ENCODE measurements at places on chromosomes 16 and 17. TPM values are rescaled to one million over a fixed set of nuclear protein-coding genes. Genes with fewer than 3 reads are reported as not detected.

Gene OR1F1
- total RNA-seq = not detected

Gene CRHR1
- total RNA-seq = 0.30 TPM

Gene KRTAP9-2
- not detected for total RNA-seq

Gene ABCC6
- total RNA-seq = 0.81 TPM

Gene EPOP
- total RNA-seq = 0.93 TPM

Gene FBXO39
- total RNA-seq = not detected

Gene KRT12
- total RNA-seq = not detected

Gene CCL14
- 5.6 TPM for total RNA-seq

- no peak for DNase-seq
Observed at GRCh38 chr16:70161350-70161749, 12.2 kb upstream of the CLEC18C start.

DNA sequence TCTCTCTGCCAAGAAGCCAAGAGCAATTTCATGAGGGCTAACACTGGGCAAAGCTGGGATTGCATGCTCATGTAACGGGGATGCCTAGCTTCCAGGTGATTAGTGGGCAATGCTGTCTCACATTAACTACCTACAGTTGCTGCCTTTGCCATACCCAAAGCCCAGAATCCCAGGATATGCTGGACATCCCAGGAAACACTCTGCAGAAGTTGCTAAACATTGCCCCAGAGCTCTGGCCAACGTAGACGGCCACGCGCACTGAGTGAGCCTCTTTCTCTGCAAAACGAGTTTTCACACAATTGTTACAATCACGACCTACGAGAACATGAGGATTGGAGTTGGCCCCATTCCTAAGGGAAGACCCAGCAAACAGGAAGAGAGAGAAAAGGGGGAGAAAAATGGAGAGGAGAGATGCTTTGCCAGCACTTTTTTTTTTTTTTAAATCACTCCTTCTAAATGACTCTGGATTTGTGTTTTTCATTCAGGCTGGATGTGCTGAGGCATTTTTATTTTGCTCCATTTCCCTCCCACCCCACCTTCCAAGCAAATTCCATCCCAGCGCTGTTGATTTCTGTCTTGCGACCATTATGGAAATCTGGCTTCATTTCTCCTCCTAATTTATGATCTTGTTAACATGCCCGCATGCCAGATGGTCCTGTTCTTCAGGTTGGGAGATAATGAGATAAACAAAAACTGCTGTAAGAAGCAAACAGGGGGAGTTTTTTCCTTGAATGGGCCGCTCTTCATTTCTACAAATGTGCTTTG, 112.8 kb upstream of the DNAH9 start:
- no peak for DNase-seq

DNA sequence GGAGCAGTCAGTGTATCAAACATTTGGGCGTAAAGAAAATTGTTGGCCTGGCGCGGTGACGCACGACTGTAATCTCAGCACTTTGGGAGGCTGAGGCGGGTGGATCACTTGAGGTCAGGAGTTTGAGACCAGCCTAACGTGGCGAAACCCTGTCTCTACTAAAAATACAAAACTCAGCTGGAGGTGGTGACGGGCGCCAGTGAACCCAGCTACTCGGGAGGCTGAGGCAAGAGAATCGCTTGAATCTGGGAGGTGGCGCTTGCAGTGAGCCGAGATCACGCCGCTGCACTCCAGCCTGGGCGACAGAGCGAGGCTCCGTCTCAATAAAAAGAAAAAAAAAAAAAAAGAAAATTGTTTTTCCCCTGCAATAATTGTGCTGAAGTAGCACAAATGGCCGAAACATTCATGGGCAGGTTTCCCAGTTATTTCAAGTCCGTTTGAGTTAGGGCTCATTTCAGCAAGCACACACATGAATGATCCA, 1.4 kb downstream of the GCSH start:
- no peak for DNase-seq

DNA sequence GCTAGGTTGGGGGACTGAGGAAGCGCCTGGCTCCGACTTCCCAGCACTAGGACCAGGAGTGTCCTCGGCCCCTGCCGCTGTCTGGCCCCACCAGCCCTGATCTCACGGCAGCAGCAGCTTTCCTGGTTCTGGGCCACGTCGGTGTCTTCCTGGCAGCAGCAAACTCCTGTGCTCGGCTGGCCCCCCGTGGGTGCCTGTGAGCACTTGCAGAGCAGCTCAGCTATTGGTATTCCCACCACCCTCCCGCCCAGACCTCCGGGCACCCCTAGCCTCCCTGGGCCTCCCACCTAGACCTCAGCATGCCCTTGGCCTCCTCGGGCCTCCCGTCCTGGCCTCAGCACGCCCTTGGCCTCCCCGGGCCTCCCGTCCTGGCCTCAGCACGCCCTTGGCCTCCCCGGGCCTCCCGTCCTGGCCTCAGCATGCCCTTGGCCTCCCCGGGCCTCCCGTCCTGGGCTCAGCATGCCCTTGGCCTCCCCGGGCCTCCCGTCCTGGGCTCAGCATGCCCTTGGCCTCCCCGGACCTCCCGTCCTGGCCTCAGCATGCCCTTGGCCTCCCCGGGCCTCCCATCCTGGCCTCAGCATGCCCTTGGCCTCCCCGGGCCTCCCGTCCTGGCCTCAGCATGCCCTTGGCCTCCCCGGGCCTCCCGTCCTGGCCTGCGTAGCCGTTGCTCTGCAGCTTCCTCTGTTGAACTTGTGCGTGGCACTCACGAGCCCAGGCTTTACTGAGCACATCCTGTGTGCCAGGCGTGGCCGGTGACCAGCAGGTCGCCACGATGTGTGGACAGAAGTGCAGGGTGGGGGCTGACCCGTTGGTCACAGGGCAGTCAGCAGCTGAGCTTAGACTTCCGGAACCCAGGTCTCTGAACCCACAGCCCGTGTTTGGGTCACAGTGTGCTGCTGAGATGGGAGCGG, 51.8 kb upstream of the ACSF3 start:
- DNase-seq = peak; percentile 7

DNA sequence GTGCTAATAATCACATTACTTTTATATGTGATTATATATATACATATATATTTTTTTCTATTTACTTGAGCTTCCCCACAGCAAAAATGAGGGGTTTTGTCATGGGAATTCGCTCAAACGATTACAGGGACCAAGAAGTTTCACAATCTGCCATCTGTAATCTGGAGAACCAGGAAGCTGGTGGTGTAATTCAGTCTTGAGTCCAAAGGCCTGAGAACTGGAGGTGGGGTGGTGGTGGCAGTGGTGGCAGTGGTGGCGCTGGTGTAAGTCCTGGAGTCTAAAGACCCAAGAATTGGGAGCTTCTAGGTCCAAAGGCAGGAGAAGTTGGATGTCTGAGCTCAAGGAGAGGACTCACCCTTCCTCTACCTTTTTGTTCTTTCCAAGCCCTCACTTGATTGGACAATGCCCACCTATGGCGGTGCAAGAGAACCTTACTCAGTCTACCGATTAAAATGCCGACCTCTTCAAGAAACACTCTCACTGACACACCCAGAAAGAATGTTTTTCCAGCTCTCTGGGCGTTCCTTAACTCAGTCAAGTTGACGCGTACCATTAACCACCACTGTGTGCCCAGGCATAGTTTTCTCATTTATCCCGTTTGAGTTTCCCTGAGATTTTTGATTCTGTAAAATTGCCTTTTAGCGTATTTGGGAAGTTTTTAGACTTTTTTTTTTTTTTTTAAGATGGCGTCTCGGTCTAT, 31.9 kb downstream of the POLR2A start:
- no peak for DNase-seq

- DNase-seq = no peak
Observed at GRCh38 chr17:63483655-63484575, 7.1 kb downstream of the ACE start.

- DNase-seq = no peak
Observed at GRCh38 chr16:79607587-79607986, 7.0 kb upstream of the MAF start.

- DNase-seq = no peak
Observed at GRCh38 chr17:36507266-36507665, 20.8 kb downstream of the ZNHIT3 start.

GRCh38 chr16:89456419-89456959, 33.9 kb downstream of the ANKRD11 start:
- DNase-seq = no peak

- DNase-seq = no peak
Observed at GRCh38 chr16:25155553-25156460, 44.3 kb downstream of the LCMT1 start.

Data from heart right ventricle (tissue), 16 donors.